Stimulated activated CD8-positive, alpha-beta memory T cell treated with anti-CD3 and anti-CD28 coated beads, Interleukin-7, amount 100 ng/mL, for 1 hour (primary cell): ENCODE measurements at places on chromosomes 7 and 10.

DNA sequence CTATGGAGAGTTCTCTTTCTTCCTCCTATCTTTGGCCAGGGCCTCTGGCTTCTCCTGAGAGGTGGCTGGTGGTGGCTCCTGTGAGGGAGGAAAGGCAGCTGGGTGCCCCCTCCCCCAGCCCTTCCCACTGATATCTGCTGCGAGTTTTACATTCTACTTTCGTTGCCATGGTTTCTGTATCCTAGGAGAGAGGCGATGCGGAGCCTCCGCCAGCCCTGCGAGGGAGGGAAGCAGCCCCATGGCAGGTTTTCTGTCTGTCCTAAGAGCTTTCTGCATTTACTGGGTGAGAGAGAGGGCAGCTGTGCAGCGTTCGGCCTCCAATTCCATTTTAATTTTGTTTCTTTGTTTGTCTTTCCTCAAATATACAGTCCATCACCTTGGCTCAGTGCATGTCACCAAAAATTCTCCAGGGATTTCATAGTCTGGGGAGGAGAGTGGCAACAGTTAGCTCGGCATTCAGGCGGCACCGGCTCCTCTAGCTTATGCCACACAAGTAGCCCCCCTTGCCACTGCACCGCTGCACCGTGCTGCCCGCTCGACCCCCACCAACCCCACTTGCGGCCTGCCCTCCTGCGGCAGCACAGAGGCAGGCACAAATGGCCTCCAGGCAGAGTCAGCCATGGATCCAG is 20.4 kb downstream of the DNAJB12 start:
- DNase-seq: no peak

DNA sequence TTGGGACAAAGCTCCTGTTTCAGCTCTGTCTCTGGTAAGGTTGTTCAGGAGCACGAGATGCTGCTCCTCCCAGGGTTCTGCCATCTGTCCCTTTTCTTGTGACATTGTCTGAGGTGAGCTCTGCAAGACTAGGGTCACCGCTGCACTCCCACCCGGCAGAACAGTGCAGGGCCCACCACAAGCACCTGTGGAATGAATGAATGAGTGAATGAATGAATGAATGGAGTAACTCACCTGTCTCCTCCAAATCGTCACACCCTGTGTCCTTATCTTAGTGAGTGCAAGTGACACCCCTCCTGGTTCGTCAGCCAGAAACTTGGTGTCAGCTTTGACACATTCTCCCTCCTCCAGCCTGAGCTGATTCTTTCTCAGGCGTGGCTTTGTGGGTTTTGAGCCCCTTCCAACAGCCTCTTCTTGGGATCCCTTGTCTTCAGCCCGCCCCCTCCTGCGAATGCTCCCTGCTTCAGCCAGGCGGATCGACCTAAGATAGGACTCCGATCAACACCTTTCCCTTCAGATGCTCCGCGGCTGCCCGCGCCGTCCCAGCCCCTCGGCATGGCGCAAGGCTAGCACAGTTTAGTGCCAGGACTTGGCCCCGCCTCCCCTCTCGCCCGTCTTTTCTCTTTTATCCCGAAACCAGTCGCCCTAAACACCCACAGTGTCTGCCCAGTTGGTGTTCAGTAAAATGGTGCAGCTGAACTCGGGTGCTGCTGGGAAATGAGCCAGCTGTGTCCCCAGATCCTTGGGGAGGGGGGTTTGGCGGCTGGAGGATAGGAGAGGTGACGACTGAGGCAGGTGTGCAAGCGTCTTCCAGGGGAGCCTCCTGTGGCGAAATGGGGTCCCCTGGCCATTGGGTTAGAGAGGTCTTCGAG is 89.3 kb downstream of the BEND7 start:
- DNase-seq: no peak

- DNase-seq: no peak
Observed at GRCh38 chr10:72219235-72219814, 3.2 kb upstream of the ASCC1 start.

GRCh38 chr10:15744217-15744865 is 24.6 kb upstream of the ITGA8 start:
- peak; percentile 1 for DNase-seq

- no peak for DNase-seq
Observed at GRCh38 chr10:6593241-6593671, 13.2 kb upstream of the PRKCQ start.

- no peak for DNase-seq
Observed at GRCh38 chr7:55207436-55208125, 157.6 kb upstream of the LANCL2 start.

DNA sequence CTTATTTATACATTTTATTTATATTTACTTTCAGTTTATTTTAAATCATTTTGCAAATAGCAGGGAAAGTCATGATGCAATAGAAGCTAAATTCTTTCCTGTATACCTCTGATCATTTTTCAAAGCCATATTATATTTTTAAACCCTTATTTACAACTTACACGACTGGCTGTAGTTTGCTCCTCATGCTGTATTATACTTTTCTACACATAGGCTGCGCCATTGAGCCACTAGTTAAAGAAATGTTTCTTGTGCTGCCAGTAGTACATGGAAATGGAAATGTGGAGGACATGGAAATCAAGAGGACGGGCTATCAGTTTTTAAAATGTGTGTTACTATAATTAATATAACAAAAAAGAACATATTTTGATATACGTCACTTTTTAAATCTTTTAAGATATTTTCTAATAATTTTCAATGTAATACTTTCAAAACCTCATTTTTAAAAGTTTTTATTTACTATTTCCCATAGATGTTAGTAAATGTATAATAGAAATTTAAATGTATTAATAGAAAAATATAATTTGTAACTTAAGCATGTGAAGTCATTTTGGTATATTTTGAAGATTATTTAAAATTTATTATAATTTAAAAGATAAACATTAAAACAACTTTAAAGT is 118.5 kb downstream of the VTI1A start:
- no peak for DNase-seq

DNA sequence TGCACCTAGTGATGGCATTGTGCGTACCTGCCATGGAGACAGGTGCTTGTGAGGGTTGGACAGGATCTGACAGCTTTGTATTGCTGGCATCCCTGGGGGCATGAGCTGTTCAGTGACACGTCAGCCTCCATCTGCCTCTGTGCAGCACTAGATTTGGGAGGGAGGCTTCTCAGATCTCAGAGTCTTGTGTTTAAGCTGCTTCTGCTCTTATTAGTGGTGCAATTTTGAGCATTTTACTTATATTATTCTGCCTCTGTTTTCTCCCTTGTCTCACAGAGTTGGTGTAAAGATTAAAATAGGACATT is 5.1 kb downstream of the ARHGAP22 start:
- DNase-seq: no peak

- DNase-seq: no peak
Observed at GRCh38 chr10:13649844-13650520, 63.2 kb downstream of the PRPF18 start.

GRCh38 chr7:55203300-55203699 is 161.8 kb upstream of the LANCL2 start:
- DNase-seq: no peak

GRCh38 chr7:492714-493065 is 27.0 kb downstream of the PDGFA start:
- no peak for DNase-seq

GRCh38 chr7:24724451-24725190 is 32.6 kb downstream of the GSDME start:
- DNase-seq: no peak

GRCh38 chr10:6535156-6535764 is 44.8 kb downstream of the PRKCQ start:
- DNase-seq: no peak

GRCh38 chr10:1297566-1298301 is 241.5 kb downstream of the WDR37 start:
- DNase-seq: no peak

- DNase-seq: no peak
Observed at GRCh38 chr10:127972751-127973357, 66.0 kb downstream of the PTPRE start.

DNA sequence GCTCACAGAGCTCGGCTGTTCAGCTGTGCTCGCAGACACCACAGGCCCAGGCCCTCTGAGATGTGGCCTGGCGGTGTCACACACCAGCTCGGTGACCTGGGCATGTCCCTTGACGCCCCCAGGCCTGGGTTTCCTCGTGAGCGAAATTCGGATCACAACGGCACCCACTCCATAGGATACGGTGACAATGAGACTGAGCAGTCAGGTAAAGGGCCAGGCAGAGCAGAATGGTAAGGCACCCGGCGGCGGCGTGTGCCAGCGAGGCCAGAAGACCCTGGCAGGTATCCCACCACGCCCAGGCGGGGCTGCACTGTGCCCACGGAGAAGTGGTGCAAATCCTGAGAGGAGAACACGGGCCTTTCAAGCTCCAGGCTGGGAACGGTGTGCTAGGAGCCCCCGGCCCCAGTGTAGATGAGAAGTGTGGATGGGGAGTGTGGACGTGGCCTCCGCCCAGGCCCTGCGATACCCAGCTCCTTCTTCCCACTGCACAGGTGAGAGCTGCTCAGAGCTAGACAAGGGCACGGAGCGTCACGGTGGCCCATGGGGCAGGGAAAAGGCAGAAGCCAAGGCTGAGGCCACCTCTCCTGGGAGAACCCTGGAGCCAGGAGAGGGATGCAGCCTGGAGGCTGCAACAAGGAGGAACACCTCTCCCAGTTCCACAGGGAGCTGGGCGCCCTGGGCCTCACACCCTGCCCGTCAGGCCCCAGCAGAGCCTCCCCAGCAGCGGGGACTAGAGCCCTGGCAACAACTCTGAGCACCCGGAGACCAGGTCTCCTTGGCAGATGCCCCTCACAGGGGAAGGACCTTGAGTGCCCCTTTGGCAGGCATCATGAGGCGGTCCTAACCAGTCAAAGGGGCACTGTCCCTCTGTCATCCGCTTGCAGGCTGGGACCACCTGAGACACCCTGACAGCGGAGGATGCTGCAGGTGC is 219.1 kb downstream of the MAD1L1 start:
- DNase-seq: no peak

- DNase-seq: no peak
Observed at GRCh38 chr10:46538717-46539426, 17.6 kb downstream of the GPRIN2 start.

DNA sequence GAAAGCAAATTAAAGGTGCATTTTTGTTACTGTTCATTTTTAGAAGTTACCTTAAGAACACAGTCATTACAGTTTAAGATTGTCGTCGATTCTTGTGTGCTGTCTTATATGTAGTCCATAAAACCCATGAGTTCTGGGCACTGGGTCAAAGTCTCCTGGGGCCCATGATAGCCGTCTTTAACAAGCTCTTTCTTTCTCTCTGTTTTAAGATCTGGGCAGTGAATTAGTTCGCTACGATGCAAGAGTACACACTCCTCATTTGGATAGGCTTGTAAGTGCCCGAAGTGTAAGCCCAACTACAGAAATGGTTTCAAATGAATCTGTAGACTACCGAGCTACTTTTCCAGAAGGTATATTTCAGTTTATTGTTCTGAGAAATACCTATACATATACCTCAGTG is 90.7 kb upstream of the CAPZA2 start:
- no peak for DNase-seq

GRCh38 chr7:131057794-131058070 is 269.9 kb upstream of the MKLN1 start:
- no peak for DNase-seq

GRCh38 chr10:15112657-15113056 is 15.5 kb downstream of the RPP38 start:
- no peak for DNase-seq
